ENCODE measurements at places on chromosomes 12 and 14. TPM values are rescaled to one million over a fixed set of nuclear protein-coding genes. Genes with fewer than 3 reads are reported as not detected.
A peak's percentile ranks its signal among the peaks of the same experiment; 100 is the strongest.

GRCh38 chr12:62192180-62192902 lies 67.9 kb upstream of the USP15 start:
- DNase-seq: peak; percentile 81

DNA sequence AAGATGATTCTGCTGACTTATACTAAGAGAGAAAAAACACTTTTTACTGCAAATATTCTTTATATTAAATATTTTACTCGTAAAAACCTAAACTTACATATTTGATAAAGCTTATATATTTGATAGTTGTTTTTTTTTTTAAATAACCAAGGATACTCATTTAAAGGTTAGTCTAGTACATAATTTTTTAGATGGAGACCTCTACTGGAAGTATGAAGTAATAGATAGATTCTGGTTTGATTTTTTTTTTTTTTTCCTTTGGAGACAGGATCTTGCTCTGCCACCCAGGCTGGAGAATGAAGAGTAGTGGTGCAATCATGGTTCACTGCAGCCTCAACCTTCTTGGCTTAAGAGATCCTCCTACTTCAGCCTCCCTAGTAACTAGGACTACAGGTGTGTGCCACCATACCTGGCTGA lies 16.4 kb downstream of the ARID2 start:
- DNase-seq: no peak

SLC16A7 gene
- 3.3 TPM for total RNA-seq

- DNase-seq: no peak
Observed at GRCh38 chr12:52608161-52608560, 6.9 kb upstream of the KRT72 start.

AQP2 gene
- total RNA-seq: not detected

DNA sequence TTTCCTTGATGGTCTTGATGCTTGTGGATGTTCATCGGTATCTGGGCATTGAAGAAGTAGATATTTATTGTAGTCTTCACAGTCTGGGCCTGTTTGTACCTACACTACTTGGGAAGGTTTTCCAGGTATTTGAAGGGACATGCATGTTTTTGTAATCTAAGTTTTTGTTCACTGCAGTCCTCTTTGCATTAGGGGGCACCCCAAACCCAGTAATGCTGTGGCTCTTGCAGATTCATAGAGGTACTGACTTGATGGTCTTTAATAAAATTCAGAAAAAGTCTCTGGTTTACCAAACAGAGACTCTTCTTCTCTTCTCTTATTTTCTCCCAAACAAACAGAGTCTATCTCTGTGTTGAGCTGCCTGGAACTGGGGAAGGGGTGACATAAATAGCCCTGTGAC lies 150.9 kb upstream of the SLC16A7 start:
- no peak for DNase-seq

GRCh38 chr12:65742018-65743010 lies 82.0 kb upstream of the HMGA2 start:
- peak; percentile 60 for DNase-seq

KRT73 gene
- total RNA-seq: not detected

- DNase-seq: no peak
Observed at GRCh38 chr12:104974626-104975290, 11.4 kb upstream of the NOPCHAP1 start.

KRT75 gene
- total RNA-seq: not detected

DNA sequence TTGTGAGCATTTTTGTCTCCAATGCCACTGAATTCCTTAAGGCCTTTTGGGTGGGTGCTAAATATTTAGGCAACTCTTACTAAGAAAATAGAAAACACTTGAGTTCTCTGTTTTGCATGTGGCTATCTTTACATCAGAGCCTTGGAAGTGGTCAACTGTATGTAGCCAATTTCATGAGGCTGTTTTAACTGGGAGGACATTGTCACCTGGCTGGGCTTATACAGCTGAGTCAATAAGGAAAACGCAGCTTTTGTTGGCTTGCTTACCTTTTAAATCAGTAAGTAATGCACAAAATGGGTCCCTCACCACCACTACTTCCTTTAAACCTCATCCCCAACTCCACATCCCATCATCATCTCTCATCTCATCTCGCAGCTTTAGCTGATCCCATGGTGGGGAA lies 194.3 kb downstream of the RGS6 start:
- no peak for DNase-seq

DNA sequence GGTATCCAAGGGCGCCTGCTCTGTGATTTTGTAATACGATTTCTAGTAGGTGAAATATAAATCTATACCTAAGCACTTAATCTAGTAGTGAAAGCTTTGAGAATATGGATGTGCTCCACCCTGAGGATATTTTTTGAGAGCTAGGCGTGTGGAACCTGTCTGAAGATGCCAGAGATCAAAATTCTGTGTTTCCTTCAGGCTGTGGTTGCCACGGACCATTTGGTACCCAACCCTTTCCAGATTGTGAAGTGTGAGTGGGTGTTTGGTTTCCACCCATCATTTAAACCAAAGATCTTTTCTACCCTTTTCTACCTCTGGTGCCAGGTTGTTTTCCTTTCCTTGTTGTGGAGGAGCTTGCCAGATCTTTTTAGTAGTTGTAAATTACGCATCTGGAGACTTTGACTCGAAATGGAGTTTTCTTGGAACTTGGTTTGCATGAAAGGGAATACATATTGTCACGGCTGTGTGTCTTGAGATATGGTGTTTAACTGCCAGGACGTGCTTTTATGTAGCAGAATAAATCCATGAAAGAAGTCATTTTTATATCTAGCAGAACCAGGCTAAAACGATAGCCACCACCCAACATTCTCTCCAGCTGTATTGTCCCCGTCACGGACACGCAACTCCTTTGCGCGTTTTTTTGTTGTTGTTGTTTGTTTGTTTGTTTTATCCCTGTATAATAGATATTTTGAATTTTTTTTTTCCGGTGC lies 2.2 kb downstream of the LRFN5 start:
- no peak for DNase-seq

GRCh38 chr12:123107926-123108681 lies 42.8 kb downstream of the PITPNM2 start:
- no peak for DNase-seq

DNA sequence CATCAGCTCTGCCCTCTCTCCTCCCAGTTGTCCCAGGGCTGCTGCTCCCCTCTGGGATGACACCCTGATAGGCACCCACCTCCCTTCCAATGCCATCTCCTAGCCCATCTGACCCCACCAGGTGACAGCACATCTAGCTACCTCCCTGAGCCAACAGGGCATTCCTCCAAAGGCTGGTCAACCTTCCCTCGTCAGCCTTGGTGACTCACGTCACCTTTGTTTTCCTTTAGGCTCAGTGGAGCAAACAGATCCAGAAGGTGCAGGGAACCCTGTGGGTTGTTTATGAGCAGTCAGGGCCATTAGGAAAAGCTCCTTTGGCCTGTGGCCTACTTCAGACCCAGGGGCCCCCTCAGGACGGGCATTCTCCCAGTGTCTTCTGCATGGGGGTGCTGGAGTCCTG lies 32.4 kb downstream of the PIGH start:
- DNase-seq: no peak

GRCh38 chr12:20398686-20399085 lies 30.3 kb downstream of the PDE3A start:
- no peak for DNase-seq

GRCh38 chr14:99515301-99516155 lies 34.3 kb downstream of the CCNK start:
- DNase-seq: no peak

DNA sequence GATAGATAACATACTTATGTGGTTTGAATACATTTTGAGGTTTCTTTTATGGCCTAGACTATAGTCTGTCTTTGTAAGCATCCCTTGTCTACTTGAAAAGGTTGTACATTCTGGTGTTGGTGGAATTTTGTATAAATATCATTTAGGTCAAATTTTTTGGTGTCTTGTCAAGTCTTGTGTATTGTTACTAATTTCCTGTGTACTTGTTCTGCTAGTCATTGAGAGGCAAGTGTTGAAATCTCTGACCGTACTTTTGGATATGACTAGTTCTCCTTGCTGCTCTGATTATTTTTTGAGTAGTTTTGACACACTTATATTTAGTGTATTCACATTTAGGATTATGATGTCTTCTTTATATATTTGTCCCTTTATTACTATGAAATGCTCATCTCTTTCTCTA lies 219.6 kb downstream of the CCDC91 start:
- no peak for DNase-seq

DNA sequence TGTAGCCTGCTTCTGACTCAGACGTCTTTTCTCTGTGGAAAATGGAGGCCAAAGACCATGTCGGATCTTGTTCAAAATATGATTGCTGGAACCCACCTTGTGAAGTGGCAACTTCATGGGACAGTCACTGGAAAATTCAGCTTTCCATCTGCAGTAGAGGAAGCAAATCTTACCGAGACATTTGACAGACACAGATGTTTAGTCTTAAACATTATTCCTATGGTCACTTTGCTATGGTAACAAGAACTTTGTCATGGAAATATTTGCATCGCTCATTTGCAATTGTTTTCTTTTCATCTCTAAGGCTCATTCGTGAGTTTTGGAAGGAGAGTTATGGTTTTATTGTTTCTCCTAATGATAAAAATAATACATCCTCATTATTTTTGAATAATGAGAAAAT lies 98.3 kb upstream of the HIF1A start:
- peak; percentile 52 for DNase-seq

DNA sequence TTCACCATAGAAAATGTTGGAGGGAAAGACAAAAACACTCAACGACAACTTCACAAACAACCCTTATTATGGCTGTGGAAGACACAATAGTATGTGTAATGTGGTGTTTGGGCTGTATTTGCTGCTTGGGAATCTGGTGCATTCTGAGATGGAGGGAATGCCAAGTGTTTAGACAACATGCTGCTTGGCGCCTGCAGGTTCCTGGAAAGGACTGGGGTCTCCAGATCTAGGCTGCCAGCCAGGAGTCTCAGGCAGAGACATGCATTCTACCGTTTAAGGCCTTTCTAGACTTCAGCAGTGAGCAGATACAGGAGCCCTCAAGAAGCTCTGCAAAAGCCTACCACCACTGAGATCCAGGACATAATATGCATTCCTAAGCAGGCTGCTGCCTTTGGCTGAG lies 418.7 kb downstream of the NRXN3 start:
- no peak for DNase-seq

GRCh38 chr14:94621358-94622134 lies 9.4 kb downstream of the SERPINA3 start:
- no peak for DNase-seq

DNA sequence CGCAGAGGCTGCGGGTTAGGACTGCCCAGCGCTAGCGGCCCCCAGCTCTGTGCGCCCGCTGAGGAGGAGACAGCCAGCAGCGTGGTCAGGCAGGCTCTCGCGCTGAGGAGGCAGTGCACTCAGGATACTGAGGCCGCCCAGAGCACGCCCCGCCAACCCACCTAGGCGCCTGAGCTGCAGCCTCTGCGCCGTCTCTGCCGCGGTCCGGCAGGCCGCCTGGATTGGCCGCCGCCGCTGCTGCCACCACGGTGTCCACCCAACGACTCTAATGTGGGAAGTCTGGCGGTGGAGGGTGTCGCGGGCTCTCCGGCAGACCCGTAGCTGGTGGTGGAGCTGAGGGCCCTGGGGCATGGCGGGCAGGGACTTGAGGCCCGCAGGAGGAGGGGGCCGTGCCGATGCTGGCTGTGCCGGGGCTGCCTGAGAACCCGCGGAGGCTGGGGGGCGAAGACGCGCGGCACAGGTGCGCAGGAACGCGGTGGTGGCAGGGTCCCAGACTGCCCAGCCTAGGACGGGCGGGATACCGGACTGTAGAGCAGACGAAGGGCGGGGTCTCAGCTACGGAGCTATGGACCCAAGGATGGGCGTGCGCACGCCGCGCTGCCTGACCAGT lies 69.9 kb downstream of the ASCL4 start:
- no peak for DNase-seq

DNA sequence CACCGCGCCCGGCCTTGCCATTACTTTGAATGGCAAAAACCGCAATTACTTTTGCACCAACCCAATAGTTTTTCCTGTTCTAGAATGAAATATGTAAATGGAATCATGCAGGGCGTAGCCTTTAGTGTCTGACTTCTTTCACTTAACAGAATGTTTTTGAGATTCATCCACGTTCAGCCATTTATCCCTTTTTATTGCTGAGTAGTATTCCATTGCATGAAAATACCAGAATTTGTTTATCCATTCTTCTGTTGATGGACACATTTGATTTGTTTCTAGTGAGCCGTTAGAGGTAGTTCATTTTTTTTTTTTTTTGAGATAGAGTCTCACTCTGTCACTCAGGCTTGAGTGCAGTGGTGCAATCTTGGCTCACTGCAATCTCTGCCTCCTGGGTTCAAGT lies 90.6 kb downstream of the SLC25A47 start:
- DNase-seq: no peak

DNA sequence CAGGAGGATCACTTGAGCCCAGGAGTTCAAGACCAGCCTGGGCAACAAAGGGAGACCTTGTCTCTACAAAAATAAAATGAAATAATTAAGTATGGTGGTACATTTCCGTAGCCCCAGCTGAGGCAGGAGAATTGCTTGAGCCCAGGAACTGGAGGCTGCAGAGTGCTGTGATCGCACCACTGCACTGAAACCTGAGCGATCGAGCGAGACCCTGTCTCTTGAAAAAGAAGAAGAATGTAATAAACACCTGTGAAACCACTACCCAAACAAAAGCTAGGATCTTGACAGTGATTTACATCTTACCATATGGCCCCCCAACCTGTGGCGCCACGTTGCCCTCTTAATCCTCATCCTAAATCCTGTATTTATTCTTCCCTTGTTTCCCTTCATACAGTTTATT lies 5.7 kb upstream of the DTX1 start:
- no peak for DNase-seq

- DNase-seq: no peak
Observed at GRCh38 chr12:45503899-45504298, 225.6 kb upstream of the ARID2 start.

CRIP2 gene
- 137 TPM for total RNA-seq

OR4K1 gene
- not detected for total RNA-seq

GRCh38 chr12:25977047-25977446 lies 18.6 kb downstream of the RASSF8 start:
- no peak for DNase-seq

DNA sequence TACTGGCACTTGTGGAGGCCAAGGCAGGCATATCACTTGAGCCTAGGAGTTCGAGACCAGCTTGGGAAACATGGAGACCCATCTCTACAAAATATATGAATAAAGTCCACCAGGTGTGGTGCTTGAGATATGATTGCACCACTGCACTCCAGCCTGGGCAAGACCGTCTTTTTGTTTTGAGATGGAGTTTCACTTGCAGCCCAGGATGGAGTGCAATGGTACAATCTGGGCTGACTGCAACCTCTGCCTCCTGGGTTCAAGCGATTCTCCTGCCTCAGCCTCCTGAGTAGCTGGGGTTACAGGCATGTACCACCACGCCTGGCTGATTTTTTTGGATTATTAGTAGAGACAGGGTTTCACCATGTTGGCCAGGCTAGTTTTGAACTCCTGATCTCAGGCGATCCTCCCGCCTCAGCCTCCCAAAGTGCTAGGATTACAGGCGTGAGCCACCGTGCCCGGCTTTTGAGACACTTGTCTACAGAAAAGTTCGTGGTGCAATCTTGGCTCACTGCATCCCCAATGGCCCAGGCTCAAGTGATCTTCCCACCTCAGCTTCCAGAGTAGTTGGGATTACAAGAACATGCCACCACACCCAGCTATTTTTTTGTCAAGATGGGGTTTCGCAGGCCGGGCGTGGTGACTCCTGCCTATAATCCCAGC lies 16.3 kb upstream of the ATP5F1B start:
- no peak for DNase-seq

GPRC5D gene
- not detected for total RNA-seq

- DNase-seq: no peak
Observed at GRCh38 chr12:124224535-124225110, 70.3 kb upstream of the RFLNA start.

Measured in dermis microvascular lymphatic vessel endothelial cell (primary cell).